GM10248 (cell line): ENCODE measurements at places on chromosomes 7 and 10.
A peak's percentile ranks its signal among the peaks of the same experiment; 100 is the strongest.

DNA sequence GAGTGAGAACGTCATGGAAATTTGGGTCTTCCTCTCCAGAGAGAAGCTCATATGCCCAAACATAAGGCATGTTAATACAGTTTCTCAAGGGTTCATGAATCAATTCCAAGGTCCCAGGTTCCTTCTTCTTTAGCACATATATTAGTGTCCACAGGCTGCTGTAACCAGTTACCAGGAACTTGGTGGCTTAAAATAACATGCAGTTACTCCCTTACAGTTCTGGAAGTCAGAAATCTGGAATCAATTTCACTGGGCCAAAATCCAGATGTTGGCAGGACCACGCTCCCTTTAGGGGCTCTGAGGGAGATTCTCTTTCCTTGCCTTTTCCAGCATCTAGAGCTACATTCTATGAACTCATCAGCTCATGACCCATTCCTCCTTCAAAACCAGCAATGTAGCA lies 64.8 kb downstream of the MRC1 start:
- no peak for DNase-seq

DNA sequence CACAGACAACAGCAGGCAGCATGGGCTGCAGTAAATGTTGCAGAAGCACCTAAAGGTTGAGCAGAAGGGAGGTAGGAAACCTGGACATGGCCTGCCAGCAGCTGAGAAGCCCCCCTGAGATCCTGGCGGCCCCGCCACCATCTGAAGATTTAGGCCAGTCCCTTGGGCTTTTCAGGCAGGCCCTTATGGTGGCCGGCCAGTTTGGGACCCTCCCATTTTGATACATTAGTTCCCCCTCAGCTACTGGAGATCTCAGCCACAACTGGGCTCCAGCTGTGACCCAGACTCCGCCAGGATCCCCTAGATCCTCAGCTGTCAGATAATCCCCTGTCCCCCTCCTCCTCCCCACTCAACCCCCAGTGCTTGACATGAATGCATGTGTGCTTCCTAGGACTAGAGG lies 34.4 kb downstream of the ZNF783 start:
- DNase-seq, result no peak

GRCh38 chr10:57961487-57961886 lies 306.2 kb downstream of the IPMK start:
- no peak for DNase-seq

DNA sequence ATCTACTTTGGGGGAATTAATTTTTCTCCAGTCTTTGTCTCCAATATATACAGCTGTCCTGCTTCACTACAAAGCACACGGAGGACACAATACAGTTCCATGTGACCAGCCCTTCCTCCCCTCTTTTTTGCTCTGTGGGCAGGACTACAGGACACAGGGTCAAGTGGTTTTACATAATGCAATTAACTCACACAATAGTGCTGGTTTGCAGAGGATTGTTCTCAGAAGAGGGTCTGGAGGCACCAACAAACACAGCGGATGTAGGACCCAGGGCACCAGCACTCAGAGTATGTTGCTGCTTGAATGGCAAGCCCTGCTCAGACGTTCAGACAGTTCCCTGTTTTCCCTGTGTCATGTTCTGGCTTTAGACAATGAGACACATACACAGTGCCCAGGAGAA lies 52.0 kb upstream of the NPTX2 start:
- DNase-seq, result no peak

- no peak for DNase-seq
These were observed 61.1 kb downstream of the GRK5 start for GRCh38 chr10:119268428-119268827.

GRCh38 chr7:37054624-37055241 lies 330.4 kb upstream of the AOAH start:
- no peak for DNase-seq

GRCh38 chr7:81469869-81470723 lies 299.8 kb downstream of the HGF start:
- peak; percentile 20 for DNase-seq

- DNase-seq, result no peak
These were observed 226.5 kb downstream of the DKK1 start for GRCh38 chr10:52540479-52540984.

- peak; percentile 44 for DNase-seq
These were observed 227.3 kb downstream of the PTEN start for GRCh38 chr10:88090568-88091214.

GRCh38 chr7:33721895-33722294 lies 183.4 kb upstream of the BMPER start:
- no peak for DNase-seq

GRCh38 chr7:150374026-150374425 lies 5.1 kb upstream of the ZNF775 start:
- DNase-seq, result no peak

DNA sequence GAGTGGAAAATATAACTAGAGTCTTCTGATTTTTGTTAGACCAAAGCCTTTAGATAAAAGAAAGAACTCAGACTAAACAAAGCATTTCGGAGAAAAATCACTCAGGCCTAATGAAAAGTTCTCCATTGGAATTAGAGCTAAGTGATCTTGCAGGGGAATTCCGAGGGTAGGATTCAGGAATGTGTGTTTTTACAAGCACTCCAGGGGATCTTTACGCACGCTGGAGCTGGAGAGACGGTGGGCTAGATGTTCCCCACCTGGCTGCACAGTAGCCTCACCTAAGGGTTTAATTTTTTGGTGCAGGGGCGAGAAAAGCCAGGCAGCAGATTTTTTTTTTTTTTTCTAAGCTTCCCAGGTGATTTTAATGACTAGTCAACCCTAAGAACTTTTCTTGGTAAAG lies 7.9 kb upstream of the PAPSS2 start:
- no peak for DNase-seq

DNA sequence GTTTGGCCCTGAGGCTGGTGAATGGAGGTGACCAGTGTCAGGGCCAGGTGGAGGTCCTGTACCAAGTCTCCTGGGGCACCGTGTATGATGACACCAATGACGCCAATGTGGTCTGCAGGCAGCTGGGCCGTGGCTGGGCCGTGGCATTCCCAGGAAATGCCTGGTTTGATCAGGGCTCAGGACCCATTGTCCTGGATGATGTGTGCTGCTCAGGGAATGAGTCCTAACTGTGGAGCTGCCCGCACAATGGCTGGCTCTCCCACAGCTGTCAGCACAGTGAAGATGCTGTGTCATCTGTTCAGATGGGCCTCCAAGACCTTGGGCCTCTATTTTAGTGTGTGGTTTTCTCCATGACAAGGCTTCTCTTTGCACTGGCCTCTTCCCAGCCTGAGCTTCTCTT lies 64.0 kb downstream of the DMBT1 start:
- DNase-seq, result no peak

DNA sequence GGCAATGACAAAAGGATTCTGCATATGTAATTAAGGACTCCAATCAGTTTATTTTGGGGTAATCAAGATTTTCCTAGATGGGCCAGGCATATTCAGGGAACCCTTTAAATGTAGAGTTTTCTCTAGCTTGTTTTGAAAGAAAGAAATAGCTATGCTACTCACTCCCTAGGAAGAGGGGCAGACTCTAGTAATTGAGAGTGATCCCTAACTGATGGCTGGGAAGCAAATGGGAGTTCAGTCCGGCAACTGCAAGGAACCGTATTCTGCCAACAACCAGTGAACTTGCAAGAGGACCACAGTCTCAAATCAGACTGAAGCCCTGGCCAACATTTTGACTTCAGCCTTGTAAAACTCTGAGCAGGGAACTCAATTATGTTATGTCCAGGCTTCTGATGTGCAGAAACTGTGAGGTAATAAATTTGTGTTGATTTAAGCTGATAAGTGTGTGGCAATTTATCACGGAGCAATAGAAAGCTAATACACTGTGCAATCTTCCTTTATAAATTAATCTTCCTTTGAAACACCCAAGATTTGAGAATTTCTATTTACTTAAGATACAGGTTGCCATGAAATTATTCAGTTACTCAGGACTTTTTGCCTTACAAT lies 14.0 kb downstream of the AOAH start:
- no peak for DNase-seq

DNA sequence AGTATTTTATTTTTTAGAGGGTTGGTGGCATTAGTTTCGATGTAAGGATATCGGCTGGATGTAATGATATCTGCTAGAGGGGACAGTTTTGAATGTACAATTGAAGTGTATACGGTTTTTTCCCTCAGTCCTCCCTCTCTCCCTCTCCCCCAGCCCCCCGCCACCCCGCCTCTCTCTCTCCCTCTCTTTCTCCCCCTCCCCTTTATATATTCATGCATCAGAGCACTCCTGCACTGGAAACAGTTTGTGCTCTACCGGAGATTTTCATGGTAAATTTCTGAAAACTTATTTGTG lies 1.6 kb downstream of the GLCCI1 start:
- no peak for DNase-seq

GRCh38 chr7:107035446-107035845 lies 9.1 kb upstream of the PRKAR2B start:
- DNase-seq, result no peak

DNA sequence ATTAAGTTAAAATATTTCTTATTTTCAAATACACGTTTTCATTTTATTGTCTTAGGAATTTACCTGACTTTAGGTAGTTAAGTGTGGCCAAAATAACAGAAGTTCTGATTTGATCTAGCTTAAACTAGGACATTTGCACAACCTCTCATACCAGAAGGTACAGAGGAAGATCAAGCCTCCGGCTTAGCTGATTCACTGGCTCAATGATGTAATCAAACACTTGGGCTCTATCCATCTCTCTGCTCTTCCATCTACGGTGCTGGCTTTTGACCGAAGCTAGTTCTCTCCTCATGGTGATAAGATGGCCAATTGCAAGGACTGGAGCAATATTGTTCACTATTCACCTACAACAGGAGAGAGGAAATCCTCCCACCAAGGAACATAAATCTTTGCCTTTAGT lies 12.2 kb upstream of the HYCC1 start:
- DNase-seq, result no peak

DNA sequence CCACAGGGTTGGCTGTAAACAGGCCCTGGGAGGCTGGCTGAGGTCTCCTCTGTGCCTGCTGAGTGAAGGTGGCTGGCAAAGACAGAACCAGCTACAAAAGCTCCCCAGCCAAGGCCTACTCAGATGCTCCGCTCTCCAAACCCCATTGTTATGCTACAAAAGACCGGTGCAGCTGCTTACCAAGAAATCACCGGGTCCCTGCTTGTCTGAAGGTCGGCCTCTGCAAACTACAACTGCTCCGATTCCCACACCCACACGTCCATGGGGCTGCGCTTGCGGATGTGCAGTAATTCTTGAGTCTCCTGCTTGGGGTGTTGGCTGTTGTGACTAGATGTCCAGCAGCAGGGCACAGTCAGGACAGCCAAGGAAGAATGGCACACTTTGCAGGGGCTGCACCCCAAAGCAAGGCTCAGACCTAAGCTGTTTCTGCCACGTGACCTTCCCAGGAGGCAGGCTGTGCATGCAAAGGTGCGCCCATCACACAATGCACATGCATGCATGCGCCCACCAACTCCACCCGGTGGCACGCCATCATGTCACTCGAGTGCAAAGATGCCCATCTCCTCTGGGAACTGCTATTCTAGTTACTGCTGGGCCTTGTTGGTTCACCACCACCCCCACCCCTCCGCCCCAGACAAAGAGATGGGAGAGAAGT lies 97.8 kb downstream of the OAT start:
- no peak for DNase-seq

GRCh38 chr7:125468855-125469174 lies 539.2 kb upstream of the POT1 start:
- no peak for DNase-seq

DNA sequence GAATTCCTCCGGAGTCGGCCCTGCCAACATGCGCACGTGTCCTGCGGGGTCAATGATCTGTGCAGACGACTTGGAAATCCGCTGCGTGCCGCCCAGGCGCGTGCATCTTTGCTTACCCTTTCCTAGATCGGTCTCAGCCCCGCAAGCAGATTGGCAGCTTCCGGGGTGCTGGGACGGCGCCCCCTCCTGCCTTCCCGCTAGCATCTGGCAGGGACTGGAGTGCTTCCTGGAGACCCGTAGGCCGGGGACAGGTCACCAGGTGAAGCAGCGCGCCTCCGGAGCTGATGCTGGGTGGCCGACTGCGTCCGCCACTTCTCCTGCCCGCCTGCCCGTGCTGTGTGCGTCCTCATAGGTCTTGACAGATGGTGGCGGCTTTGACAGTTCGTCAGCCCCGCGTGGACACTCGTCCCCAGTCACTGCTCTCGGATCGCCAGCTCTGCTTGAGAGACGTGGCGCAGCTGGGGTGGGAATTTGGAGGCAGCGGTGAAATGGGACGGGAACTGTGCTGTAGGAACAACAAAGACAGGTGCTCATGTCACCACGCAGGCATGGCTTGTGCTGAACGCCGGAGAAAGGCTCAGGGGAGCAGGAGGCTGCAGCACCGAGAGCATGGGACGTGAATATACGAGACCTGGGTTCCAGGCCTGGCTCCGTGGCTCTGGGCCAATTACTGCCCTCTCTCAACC lies 21.9 kb upstream of the KCNK18 start:
- DNase-seq, result peak; percentile 41

- DNase-seq, result peak; percentile 49
These were observed 67.2 kb downstream of the CREB5 start for GRCh38 chr7:28479507-28479947.

GRCh38 chr10:88036126-88036525 lies 172.7 kb downstream of the PTEN start:
- DNase-seq, result no peak

GRCh38 chr7:15609287-15609686 lies 47.5 kb upstream of the AGMO start:
- no peak for DNase-seq

DNA sequence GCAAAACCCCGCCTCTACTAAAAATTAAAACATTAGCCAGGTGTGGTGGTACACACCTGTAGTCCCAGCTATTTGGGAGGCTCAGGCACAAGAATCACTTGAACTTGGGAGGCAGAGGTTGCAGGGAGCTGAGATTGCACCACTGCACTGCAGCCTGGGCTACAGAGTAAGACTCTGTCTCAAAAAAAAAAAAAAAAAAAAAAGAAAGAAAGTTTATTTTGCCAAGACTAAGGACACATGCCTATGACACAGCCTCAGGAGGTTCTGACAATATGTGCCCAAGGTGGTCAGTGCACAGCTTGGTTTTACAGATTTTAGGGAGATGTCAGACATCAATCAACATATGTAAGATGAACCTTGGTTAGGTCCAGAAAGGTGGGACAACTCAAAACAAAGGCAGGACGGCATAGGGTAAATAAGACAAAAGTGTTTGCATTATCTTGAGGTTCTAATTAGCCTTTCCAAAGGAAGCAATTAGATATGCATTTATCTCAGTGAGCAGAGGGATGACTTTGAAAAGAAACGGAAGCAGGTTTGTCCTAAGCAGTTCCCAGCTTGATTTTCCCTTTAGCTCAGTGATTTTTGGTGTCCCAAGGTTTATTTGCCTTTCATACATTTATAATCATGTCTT lies 20.7 kb upstream of the OTUD1 start:
- DNase-seq, result no peak

DNA sequence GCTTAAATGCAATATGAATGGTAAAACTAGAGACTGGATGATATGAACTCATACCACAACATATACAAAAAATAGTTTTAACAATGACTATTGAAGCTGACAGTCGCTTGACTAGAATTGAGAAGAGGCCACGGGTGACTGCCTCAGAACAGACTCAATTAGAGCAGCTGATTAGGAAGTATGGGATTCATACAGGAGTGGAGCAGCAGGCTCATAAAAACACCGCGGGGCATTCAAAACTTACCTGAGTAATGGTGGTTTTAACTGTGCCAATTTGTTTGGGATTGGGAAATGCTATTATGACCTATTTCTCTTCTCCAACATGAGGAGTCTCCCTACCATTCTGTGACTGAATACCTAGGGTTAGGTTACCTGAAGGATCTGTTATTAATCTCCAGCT lies 2.1 kb downstream of the CADPS2 start:
- DNase-seq, result no peak

- DNase-seq, result no peak
These were observed 368.6 kb downstream of the REEP3 start for GRCh38 chr10:63889803-63890202.

- DNase-seq, result no peak
These were observed 164.0 kb downstream of the MGMT start for GRCh38 chr10:129631006-129631405.
